Non-pigmented ciliary epithelial cell (primary cell): ENCODE measurements at places on chromosomes 16 and 17.

- peak; percentile 5 for DNase-seq
These were observed 26.3 kb upstream of the HS3ST2 start for GRCh38 chr16:22787466-22788192.

DNA sequence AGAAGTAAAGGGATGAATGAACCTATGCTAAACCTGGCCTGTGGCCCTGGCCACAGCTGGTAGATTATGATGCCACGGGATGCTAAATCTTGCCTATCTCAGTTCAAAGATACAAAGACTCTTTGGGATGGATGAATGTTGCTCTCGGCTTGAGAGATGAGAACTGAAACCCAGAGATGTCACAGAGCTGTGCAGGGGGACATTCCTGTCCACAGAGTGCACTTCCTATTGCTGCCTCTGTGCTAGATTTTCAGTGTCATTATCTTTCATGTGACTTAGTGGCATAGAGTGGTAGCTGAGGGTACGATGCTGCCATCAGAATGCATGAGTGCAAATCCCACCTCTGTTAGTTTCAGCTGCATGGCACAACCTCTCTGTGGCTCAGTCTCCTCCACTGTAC is 2.3 kb upstream of the MT1M start:
- no peak for DNase-seq

DNA sequence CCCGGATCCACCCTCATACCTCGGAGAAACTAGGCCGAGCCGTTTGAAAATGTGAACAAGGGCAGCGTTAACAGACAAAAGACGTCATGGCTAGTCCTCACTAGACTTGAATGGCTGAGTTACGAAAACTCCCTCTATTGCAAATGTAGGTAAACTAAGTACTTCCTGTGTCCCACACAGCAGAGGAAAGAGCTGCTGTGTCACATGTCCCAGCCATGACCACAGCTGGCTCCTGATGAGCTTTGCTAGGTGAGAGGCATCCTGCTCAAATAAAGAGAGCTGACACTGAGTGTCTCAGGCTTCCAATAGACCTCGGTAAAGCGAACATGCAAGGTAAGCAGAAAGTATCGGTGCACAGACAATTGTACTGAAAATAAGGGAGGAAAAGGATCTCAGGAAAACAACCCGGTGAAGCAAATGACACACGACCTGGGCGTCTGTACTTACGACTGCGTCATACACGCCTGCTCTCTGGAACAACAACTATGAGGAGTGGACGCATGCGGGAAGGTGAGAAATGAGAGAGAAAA is 26.0 kb downstream of the TMEM204 start:
- DNase-seq: no peak

GRCh38 chr16:1938316-1938715 is 4.7 kb downstream of the MSRB1 start:
- DNase-seq: no peak

DNA sequence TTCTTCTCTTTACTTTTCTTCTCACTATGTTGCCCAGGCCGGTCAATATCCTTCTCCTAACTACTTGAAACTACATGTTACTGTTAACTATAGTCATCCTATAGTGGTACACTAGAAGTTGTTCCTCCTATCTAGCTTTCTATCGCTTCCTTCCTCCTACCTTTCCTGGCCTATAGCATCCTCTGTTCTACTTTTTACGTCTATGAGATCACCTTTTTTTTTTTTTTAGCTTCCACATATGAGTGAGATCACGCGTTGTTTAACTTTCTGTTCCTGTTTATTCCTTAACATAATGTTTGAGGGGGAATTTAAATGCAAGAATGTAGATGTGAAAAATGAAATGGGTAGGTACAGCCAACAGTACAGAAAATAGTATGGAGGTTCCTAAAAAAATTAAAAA is 30.5 kb upstream of the YPEL2 start:
- no peak for DNase-seq

- no peak for DNase-seq
These were observed 681 bp downstream of the USP43 start for GRCh38 chr17:9645851-9646545.

DNA sequence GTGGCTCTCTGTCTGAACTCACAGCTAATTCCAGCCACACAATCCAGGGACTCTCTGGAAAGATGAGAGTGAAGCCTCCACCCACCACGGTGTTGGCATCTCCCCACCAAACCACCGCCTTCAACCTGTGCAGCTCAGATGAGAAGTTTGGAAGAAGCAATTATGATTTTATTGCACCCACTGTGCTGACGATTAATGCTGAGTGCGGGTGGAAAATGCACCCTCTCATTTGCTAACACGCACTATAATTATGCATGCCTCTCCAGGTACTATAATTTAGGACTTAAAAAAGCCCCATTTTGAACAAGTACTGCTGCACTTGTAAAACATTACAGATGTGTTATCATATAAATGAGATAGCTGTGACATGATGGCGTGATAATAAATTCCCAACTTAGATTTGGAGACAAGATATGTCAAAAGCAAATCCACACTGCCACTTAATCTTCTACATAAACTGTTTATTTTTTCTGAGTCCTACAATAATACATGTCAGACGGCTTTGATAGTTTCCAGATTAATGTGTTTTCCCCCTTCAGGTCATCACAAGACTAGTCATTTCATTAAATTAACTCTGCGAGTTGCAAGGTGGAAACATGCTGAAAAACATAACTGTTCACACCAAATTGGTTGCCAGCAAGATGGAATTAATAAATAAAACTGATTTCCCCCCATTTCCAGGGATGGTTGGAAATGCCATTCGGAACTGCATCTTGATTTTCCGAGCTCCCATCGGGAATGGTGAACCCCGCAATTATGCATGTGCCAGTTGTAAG is 466.5 kb upstream of the MAF start:
- no peak for DNase-seq

GRCh38 chr16:87487361-87487924 is 5.4 kb downstream of the ZCCHC14 start:
- no peak for DNase-seq

- DNase-seq: no peak
These were observed 1.5 kb downstream of the ZFPM1 start for GRCh38 chr16:88454523-88454947.

DNA sequence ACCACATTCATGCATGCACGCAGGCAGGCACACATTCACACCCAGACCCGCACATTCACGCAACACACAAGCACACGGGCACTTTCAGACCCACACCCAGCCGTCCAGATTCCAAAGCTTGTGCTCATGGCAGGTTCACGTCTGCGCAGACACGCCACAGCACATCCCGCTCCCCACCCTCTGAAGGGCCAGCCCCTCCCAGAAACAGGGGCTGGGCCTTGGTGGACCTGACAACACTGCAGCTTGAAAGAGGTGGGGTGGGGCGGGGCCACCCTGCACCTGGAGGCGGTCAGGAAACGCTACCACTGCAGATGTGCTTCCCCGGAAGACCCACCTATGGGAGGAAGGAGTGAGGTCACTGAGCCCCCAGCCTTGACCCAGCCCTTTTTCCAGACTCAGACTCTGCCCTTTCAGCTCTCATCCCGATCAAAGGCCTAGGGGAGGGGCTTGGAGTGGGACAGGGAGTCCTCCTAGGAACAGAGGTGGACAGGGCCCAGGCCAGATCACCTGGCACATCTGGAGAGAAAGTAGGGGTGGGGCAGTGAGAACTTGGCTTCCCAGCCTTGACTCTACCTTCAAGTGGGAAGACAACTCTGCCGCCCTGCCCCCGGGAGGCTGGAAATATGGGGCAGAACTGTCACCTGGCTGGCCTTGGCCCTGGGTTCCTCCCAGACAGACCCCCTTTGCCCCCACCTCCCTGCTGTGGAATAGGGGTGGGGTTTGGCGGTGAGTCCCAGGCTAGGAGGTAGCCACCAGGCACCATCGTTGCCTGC is 11.0 kb downstream of the P3H4 start:
- no peak for DNase-seq

DNA sequence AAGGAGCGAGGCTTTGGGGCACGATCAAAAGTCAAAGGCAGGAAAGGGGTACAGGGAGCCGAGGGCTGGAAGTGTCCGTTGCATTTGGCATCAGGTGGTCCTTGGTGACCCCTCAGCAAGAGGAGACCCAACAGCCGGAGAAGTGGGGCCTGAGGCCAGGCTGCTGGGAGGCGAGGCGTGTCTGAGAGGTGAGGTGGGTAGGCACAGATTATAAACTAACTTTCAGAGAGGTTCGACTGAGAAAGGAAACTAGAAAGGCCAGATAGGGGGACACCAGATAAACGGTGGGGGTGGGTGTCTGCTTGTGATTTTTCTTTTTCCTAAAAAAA is 3.6 kb downstream of the PECAM1 start:
- DNase-seq: no peak

- DNase-seq: no peak
These were observed at the start of gene RRAD for GRCh38 chr16:66925322-66925840. Gene RRAD (minus strand): TSS chr16:66925535. CDS start chr16:66925179, 356 bp downstream.

- no peak for DNase-seq
These were observed 3.4 kb downstream of the SP6 start for GRCh38 chr17:47847341-47848197.

- no peak for DNase-seq
These were observed 89.1 kb upstream of the GNAO1 start for GRCh38 chr16:56102183-56102686.

DNA sequence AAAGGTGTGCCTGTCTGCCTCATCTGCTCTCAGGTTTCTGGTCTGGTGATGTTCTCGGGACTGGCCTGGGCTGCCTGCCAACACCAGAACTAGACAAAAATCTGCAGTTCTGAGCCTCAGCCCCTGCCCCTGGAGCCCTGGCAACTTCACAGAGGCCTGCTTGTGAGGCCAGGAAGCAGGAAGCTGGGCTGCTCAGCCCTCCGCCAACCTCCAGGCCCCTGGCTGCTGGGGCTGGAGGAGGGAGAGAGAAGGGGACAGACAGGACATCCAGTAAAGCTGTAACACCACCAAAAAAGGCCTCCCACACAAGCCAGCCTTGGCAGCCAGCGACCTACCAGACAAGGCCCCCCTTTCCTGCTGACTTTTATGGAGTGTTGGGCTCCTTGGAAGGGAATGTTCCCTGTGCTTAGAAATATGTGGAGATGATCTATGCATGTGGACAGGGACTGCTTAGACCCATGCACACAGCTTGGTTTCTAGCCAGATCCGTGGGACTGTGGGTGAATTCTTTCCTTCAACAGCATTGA is 157.6 kb downstream of the XYLT1 start:
- DNase-seq: no peak

- no peak for DNase-seq
These were observed 51.8 kb upstream of the AKAP1 start for GRCh38 chr17:57033296-57033695.

DNA sequence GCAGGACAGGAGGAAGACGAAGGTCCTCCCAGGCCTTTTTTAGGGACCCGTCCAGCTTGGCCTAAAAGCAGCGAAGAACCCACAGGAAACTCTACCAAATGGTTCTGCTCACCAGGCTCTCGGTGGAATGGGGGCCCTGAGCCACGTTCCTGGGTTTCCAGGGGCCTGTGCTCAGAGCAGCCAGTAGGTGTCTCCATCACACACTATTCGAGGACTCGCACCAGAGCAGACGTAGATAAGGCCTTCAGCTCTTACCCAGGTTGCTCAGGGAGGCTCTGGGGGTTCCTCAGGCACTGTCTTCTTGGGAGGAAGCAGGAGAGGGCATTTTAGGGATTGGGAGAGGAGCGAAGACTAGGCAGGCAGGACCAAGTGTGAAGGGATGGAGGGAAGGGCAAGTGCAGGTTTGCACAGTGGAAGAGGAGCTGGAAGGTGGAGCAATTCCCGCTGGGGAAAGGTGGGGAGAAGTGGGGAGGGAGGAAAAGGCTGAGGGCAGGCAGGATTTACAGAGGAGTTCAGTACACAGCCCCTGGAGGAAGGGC is 157.1 kb downstream of the RGS9 start:
- DNase-seq: peak; percentile 38

DNA sequence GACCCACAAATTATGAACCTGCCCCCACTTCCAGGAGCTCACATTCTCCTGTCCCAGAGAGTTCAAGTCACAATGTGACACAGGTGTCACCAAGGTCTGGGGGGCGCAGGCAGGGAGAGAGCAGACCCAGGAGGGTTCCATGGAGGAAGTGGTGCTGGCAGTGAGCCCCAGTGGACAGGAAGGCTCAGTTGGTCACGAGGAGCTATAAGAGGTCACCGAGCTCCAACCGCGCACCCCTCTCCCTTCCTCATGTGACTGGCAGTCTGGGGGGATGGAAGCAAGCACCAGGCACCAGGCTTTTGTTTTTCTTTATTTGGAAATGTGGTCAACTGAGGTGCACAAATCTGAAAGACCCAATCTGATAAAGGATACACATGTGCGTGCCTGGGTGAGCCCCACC is 2.5 kb downstream of the ITGAD start:
- no peak for DNase-seq

GRCh38 chr17:36813957-36814563 is 123.2 kb upstream of the LHX1 start:
- no peak for DNase-seq

DNA sequence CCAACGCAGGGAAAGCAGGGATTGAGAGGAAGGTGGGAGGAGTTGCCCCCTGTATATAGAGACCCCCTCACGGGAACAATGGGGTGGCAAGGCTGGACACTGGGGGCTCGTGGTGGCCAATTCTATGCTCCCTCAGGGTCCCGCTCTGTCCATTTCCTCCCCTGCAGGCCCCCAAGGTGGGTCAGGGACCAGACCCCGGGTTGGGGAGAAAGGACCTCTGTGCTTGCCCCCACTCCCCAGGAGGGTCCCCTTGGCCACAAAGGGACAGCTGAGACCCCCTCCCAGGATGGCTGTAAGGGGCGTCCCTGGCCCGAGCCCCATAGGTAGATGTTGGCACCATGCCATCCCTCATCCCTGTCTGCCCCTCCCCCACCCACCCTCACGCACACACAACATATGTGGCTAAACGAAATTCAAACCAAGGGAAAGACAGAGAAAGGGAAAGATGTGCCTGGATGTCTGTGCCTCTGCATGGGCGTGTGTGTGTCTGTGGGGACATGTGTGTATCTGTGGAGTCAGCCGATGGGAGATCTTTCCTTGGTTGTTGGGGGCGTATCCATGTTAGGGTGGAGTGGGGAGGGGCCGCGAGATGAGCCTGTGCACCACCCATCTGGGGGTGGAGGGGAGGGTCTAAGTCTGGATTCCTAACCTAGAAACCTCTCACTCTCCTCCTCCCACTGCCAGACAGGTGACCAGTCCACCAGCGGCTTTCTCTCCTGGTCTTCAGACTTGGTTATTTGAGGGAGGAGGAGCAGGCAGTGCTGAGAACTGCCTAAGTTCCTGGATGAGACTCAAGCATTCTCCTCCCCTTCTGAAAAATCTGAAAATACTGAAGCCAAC is 642 bp upstream of the NEUROD2 start:
- DNase-seq: no peak

- no peak for DNase-seq
These were observed 13.9 kb downstream of the NXPH3 start for GRCh38 chr17:49589577-49589927.

GRCh38 chr16:51831595-51832367 is 680.7 kb upstream of the SALL1 start:
- DNase-seq: no peak

- DNase-seq: no peak
These were observed at the start of gene CDT1 for GRCh38 chr16:88803264-88803987. Gene CDT1 (plus strand): TSS chr16:88803789. CDS start chr16:88803832, 43 bp downstream.

GRCh38 chr17:10200016-10200415 is 1.6 kb upstream of the GAS7 start:
- no peak for DNase-seq

- DNase-seq: no peak
These were observed 21.1 kb downstream of the GAS7 start for GRCh38 chr17:10177131-10177912.

- no peak for DNase-seq
These were observed 74.8 kb upstream of the RPL38 start for GRCh38 chr17:74128456-74129211.
